ENCODE measurements at places on chromosomes 2 and 18.

GRCh38 chr2:203719456-203720410, 13.3 kb downstream of the CD28 start:
- no peak for DNase-seq

DNA sequence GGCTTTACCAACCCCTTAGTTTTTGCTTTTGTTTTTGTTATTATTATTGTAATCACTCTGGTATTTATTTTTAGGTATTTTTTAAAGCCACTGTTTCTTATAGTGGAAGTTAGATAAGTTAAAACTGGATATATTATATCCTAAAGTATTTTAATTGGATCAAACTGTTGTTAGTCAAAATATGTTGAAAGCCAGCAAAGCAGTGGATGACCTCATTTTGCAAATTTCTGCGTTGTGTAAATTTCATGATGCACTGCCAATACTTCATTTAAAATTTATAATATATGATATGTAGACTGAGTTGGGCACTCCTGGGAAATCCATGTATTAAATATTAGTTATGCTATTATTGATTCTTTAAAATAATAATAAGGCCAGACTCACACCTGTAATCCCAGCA, 661.7 kb upstream of the NRXN1 start:
- no peak for DNase-seq

- no peak for DNase-seq
These were observed 492.4 kb upstream of the LRATD1 start for GRCh38 chr2:14140009-14140550.

DNA sequence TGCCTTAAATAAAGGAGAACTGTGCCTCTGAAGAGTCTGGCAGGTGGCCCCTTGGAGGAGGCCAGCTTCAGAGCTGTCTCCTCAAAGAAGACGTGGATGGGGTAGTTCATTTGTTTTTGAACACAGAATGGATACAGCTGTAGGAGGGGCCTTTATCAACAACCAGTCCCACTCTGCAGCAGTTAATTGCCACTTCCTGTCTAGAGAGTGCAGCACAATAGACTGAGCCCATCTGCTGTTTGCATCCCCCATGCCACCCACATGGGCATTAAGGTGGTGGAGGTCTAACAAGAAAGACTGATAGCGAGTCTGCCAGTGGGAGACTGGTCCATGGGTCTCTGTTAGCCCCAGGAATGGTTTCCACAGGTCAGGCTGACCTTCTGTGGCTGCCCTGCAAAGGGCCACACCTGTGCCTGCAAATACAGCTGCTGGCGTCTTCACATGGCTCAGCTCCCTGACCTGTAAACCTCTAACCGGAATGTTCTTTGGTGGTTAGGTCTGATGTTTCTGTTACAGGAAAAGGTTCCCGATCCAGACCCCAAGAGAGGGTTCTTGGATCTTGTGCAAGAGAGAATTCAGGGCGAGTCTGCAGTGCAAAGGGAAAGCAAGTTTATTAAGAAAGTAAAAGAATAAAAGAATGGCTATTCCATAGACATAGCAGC, 153.3 kb upstream of the ITGA6 start:
- no peak for DNase-seq

GRCh38 chr2:219249203-219249980, 3.7 kb upstream of the TUBA4B start:
- no peak for DNase-seq

DNA sequence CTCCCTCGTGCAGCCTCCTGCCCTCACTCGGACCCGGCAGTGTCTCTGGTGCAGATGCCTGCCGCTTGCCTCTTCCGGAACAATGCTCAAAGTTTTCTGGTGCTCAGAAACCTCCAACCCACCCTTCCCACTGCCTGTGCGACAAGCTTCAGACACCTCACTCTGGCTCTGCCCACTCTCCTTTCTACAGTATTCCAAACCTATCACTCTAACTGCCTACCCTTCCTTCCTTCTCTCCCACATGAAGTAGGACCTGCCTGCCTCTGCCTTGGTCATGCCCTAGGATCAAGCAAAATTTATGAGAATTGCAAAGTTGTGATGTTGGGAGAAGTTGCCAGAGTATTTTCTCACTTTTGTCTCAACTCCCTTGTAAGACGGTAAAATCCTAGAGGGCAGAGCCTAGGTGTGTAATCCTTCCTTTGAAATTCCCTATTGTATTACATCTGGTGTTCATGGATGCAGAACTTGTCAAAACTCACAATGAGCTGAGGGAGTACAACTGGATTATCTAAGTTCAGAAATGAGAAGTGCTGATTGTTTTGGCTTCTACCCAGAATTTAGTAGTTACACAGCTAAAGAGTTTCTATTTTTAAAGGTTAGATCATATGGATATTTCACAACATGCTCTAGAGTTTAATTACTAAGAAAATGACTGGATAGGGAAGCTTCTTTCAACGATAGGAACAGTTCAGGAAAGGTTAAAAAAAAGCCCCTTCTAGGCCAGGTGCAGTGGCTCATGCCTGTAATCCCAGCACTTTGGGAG, 7.2 kb downstream of the NPC1 start:
- DNase-seq: no peak

- no peak for DNase-seq
These were observed 571.9 kb downstream of the METTL4 start for GRCh38 chr18:1999387-1999786.

DNA sequence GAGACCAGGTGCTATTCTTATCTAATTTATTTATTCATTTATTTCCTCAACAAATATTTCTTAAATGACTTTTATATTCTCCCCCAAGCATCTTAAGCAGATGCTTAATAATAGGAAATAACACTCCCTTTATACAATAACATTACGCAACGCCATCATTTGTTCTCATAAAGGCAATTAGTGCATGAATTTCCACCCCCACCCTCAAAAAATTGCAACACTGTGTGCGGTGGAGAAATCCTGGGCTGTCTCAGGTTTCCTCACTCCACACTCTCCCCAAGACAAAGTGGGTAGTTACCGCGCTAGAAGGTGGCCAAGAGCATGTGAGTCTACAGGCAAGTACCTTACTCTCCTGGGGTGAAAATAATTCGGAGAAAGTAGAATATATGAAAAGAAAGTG, 37.0 kb upstream of the CTDP1 start:
- no peak for DNase-seq

DNA sequence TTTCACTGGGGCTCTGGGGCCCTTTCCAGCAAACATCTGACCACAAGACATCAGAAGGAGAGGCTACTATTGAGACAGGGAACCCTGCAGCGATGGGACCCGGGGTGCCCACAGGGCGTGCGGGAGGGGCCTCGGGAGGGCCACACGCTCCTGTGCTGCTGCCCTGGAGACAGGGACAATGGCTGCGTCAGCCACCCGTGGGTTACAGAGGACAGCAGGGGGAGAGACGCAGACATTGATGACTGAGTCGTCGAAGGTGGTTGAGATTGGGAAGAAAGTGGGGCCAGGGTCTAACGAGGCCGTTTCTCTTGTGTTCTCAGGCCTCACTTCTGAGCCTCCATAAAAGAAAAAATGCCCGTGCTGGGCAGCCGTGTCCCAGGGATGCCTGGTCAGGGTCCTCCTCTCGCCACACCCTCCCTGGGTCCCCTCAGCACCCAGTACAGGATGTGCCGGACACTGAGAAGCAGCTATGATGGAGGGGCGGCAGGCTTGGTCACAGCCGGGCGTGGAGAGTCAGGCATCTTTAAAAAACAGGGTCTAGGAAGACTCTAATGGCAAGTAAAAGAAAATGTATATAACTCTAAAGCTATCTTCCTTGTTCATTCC, 73.9 kb downstream of the NDUFA10 start:
- DNase-seq: no peak

GRCh38 chr2:240250985-240251847, 110.8 kb upstream of the OTOS start:
- no peak for DNase-seq

DNA sequence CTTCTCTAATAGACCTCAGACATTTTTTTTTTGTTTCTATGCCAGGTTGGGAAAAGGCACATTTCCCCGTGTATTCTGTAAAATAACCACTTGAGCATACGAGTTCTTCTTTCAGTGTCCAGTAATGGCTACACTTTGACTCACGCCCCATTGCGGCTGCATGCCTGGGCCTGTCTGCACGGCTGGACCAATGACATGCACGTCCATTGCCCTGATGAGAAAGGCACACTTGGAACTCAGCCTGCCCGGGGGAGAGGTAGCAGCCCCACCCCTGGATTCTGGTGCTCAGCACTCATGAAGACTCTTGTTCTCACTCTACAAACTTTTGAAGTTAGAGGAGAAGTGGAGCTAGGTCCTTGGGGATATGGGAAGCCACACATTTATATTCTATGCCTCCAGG, 5.8 kb downstream of the PCARE start:
- DNase-seq: no peak

- DNase-seq: no peak
These were observed 39.5 kb downstream of the RNU4ATAC start for GRCh38 chr2:121570036-121570666.

GRCh38 chr2:120602251-120602650, 133.4 kb upstream of the GLI2 start:
- DNase-seq: no peak

DNA sequence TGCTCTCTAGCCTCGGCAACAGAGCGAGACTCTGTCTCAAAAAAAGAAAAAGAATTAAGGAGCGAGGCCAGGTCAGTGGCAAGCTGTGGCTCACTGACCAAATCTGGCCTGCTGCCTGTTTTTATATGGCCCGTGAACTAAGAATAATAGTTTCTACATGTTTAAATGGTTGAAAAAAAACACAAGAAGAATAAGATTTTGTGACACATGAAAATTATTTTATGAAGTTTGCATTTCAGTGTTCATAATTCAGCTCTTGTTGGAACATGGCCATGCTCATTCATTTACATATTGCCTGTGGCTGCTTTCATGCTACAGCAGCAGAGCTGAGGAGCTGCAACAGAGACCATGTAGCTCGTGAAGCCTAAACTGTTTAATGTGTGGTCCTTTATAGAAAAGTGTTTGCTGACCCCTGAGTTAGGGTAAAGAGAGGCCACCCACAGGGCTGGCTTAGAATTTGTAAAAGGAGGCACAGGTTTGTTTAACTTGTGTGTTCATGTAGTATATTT, 59.5 kb downstream of the MFSD6 start:
- no peak for DNase-seq

DNA sequence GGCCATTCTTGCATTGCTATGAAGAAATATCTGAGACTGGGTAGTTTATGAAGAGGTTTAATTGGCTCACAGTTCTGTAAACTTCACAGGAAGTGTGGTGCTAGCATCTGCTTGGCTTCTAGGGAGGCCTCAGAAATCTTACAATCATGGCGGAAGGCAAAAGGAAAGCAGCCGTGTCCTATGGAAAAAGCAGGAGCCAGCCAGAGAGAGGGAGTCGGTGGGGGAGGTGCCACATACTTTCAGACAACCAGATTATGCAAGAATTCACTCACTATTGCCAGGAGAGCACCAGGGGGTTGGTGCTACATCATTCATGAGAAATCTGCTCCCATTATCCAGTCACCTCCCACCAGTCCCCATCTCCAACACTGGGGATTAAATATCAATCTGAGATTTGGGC, 64.1 kb downstream of the CPS1 start:
- DNase-seq: no peak

- no peak for DNase-seq
These were observed 397.7 kb downstream of the TRIB2 start for GRCh38 chr2:13114391-13114790.

- no peak for DNase-seq
These were observed 550 bp downstream of the MYL12B start for GRCh38 chr18:3262234-3263131.

DNA sequence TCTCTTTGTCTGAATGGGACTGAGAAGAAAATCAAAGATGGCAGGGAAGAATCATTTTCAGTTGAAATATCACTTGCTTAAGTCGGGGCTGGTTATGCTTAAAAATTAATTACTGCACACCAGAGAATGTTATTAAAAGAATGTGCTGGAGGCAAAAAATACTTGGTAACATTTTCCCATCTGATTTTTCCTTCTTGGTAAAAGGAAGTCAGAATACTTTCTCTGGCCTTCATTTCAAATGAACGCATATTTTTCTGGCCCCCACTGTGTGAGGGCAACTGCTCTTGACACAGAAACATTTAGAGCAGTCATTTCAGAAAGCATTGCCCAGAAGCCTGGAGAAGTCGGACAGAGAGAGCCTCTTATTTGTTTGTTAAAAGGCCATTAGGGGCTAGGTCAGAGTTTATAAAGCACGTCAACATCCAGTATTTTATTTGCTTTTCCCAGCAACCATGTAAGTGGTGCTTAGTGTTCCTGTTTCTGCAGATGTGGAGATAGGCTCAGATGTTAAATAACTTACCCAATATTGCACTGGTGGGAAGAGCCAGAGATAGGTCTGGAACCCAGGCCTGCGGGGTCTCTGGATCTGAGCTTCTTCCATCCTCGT, 32.9 kb upstream of the LYPD6B start:
- no peak for DNase-seq

GRCh38 chr18:56168049-56168781, 470.2 kb downstream of the TXNL1 start:
- no peak for DNase-seq

- DNase-seq: no peak
These were observed 350.5 kb downstream of the CCDC85A start for GRCh38 chr2:56534321-56534720.

GRCh38 chr2:71224457-71224856, 2.4 kb downstream of the PAIP2B start:
- DNase-seq: no peak

- no peak for DNase-seq
These were observed 12.1 kb downstream of the GALNT14 start for GRCh38 chr2:31125918-31126695.

- DNase-seq: no peak
These were observed 41.4 kb upstream of the ITGB6 start for GRCh38 chr2:160241251-160242137.

DNA sequence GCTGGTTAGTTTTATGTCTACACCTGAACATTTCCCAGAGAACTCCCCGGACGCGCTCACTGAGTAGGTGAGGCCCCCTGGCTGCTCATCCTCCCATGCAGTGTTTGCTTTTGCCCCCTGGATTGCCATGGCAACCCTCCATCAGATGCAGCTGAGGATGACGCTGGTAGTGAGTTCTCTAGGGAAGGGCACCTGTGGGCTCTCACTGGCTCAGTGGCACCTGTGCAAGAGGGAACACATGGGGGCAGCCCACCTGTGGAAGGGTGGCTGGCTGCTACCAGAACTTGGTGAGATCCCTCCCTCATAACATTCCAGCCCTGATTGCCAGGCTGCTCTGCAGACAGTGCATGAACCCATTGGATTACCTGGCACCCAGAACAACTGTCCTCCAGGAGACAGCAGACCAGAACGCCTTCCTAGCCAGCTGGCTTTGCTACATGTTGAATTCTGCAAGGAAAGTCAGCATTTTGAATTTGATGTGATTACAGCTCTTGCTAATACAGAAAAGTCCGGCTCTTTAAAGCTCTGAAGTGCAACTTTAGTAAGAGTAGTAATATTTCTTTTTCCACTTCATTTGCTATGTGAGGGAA, 21.7 kb downstream of the COA5 start:
- DNase-seq: no peak

DNA sequence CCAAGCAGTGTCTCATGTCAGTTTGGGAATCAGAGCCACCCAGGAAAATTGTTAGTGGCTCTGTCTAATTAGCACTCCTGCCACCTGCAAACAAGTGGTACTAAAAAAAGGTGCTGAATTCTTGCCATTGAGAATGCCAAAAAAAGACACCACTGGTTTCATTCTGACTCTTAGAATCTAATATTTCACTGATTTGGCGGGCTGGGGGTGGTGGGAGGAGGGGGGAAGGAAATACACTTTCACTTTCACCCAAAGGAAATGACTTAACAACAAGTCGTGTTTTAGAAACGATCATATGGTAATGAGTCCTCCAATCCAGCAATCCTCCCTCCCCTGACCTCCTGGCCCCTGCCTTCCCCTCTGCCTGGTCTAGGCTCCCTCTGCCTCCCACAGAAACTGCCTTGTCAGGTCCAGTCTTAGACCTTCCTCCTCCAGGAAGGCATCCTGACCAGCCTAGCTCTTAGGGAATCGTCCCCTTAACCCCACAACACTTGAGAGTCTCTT, 4.4 kb upstream of the KLHL29 start:
- no peak for DNase-seq
